Iris pigment epithelial cell (primary cell): ENCODE measurements at places on chromosomes 2 and 18.
A peak's percentile ranks its signal among the peaks of the same experiment; 100 is the strongest.

GRCh38 chr2:12173271-12173942 lies 427.0 kb downstream of the LPIN1 start:
- DNase-seq = peak; percentile 31

DNA sequence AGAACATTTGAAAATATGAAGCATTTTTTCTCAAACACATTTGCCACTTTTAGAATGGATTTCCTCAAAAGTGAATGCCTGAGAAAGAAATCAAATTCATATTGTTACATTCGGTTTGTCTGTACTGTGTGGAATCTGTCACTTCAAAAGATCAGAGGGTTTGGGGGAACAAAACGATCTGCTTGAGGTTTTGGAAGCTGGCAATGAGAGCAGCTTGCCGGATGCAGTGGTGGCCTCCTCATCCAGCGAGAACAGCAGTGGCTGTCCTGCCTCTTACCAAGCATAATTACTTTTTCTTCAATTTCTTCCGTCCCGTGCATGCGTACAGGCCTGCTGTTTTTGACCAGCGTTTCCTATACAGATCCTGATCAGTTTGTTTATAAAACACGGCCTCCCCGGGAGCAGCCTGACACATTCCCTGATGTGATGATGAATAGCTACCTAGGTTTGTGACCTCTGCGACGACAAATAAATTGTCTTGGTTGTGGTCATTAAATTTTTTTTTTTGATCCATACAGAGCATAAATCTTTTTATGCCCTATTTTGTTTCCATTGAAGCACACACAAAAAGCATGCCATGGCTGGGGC lies 45.2 kb downstream of the ITGA6 start:
- no peak for DNase-seq

DNA sequence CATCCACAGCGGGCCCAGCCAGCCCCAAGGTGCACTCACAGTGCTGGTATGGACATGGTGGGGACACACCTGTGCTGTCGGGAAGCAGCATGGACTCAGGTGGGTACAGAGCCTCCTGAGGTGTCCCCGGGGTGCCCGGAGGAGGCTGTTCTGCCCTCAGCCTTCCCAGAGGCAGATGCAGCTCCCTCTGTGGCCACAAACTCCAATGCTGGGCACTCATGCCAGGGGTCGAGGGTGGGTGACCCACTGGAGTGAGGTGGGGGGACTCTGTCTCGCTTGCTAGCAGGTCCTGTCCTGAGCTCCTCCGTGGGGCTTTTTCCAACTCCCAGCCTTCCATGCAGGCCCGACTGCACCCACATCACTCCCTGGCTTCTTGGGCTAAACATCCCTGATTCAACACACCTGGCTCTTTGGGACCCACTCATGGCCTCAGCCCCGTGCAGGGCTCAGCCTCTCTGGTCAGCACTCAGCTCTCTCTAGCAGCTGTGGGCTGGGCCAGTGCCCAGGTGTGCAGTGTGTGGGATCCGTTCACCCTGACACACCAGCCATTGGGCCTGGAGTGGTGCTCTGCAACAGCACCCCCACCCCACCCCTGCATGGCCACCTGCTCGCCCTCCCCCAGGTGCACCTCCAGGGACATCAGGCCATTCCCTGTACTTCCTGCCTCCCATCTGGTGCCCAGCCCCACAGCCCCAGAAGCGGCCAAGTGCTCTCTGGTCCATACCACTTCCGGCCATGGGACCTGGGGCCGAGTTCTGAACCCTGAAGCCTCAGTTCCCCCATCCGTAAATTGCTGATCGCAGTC lies 16.0 kb downstream of the RAMP1 start:
- no peak for DNase-seq

- no peak for DNase-seq
Observed at GRCh38 chr2:96437512-96437911, 67.6 kb downstream of the NEURL3 start.

DNA sequence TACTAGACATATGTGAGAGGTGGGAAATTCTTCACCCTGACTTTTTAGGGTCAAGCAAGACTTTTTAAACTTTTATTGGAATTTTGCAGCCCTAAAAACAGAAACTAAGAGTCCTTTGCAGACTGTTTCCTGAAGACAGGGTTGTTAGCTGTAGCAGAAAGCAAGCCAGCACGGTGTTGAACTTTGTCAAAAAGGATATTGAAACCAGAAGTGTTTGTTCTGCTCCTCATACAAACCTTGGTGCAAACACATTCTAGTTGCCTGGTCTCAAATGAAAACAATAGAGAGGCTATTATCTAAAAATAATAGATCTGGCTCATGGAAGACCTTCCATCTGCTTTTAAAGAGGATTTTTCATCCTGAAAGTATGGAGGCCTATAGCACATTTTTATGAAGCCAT lies 65.8 kb upstream of the IGFBP5 start:
- DNase-seq = no peak

DNA sequence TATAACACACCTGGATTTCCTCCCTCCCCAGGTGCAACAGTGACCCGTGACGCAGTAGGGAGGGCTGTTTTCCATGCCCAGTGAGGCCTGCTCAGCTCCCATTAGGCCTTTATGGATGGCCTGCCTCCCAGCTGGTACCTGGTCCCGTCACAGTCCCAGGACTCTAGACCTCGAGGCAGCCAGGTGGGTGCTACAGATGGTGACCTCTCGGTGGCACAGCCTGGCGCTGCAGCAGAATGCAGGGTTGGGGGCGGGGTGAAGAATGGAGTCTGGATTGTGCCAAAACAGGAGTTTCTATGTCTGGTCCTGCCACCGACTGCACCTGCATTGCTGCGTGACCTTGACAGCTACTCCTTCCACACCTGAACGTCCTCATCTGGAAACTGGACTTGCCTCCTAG lies 18.0 kb upstream of the YWHAQ start:
- no peak for DNase-seq
